Substantia nigra (tissue), 51 donors: ENCODE measurements at places on chromosomes 12 and 14.

- no peak for DNase-seq
Measured at GRCh38 chr14:75123991-75124390, 2.9 kb downstream of the NEK9 start.

- DNase-seq, result no peak
Measured at GRCh38 chr14:60064491-60065072, 27.1 kb upstream of the PCNX4 start.

- no peak for DNase-seq
Measured at GRCh38 chr12:6605421-6606330, 1.5 kb downstream of the CHD4 start.

- DNase-seq, result no peak
Measured at GRCh38 chr12:47782372-47782770, 9.3 kb downstream of the SLC48A1 start.

DNA sequence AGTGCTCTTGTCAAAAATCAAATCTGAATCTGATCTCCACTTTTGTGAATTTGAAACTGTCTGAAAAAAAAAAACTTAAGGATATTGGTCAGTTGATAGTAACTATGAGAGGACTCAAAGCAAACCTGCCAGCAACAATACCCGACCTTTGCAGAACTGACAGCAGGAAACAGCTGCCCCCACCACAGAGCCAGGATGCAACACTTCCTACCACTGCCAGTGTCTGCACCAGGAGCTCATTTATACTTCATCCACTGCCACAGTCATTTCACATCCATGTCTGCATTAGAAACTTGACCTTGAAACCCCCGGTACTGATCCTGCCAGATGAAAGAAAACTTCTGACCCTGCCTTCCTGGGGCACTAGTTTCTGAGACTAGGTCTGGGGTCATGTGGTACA, 27.4 kb upstream of the RXYLT1 start:
- no peak for DNase-seq

DNA sequence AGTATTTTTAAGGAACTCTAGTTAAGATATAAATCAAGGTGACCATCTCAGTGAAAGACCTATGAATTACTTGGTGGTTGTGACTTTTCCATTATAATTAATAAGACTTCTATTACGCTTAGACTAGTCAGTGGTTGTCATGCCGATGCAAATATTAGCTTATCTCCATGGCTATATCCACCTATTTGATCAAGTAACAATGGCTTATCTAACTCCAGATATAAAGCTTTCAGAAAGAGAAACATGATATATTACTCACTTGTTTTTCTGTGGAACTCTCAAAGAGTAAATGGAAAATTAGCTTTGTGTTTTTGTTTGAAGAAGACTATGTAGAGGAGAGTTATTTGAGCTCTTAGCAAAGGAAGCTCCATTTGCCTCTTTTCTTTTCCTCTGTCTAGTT, 323.8 kb upstream of the DCN start:
- DNase-seq, result no peak

DNA sequence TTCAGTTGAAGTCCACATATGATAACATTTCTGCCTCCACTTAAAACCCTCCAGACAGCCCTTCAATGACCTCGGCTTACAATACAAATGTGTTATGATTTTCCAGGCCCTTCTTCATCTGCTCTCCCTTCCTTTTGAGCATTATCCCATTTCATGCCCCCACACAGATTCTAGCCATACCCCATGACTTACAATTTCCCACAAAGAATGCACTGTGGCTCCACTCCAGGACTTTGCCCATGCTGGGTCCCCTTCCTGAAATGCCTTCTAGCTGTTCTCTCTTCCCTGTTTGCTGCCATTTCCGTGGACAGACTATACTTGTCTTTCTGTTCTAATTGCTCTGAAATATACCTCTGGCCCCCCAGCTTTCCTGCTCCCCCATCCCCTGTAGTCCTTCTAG, 963.2 kb downstream of the DIO2 start:
- no peak for DNase-seq

- DNase-seq, result no peak
Measured at GRCh38 chr14:50667684-50667995, 466 bp downstream of the SAV1 start.
